Activated naive CD4-positive, alpha-beta T cell (primary cell): ENCODE measurements at places on chromosomes 7 and 10.

DNA sequence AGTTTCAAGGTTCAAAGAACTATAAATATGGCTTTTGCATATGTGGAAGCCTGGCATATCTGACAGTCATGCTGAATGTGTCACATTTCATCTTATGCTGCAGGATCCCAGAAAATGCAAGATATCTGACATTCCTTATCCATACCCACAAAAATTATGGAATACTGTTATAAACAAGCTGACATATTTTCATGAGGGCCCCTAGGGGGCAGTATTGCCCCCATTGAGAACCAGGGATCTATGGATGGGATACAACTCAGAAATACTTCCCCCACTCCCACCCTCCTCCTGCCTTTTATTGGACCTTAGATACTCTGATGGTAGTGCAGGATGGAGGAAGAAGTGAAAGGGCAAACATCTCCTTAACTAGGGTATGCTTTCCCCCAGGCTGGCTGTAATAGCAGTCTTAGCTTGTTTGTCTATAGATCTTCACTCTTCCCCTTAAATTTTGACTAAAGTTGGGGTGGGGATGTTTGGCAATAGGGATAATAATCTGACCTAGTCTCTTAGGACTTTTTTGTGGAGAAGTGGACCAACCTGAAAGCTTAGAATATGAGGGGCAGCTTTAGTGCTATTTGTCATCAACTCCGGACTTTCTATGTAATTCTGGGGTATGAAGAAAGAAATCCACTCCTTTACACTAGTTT lies 3.5 kb upstream of the GNGT1 start:
- no peak for DNase-seq

- DNase-seq: no peak
Observed at GRCh38 chr7:43491984-43492383, 90.9 kb upstream of the STK17A start.

DNA sequence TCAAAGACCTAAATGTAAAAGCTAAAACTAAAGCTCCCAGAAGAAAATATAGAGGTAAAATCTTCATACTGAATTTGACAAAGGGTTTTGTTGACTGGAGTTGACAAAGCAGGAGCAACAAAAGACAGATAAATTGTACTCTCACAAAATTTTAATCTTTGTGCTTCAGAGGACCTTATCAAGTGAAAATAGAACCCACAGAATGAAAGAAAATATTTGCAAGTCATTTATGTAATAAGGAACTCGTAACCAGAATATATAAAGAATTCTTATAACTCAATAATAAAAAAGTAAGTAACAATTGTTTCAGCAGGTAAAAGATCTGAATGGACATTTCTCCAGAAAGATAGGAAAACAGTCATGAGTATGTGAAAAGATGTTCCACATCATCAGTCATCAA lies 62.0 kb upstream of the SRRM3 start:
- DNase-seq: no peak

GRCh38 chr10:44968500-44969400 lies 9.1 kb downstream of the RASSF4 start:
- no peak for DNase-seq

- DNase-seq: no peak
Observed at GRCh38 chr10:11776080-11776479, 33.9 kb downstream of the ECHDC3 start.

DNA sequence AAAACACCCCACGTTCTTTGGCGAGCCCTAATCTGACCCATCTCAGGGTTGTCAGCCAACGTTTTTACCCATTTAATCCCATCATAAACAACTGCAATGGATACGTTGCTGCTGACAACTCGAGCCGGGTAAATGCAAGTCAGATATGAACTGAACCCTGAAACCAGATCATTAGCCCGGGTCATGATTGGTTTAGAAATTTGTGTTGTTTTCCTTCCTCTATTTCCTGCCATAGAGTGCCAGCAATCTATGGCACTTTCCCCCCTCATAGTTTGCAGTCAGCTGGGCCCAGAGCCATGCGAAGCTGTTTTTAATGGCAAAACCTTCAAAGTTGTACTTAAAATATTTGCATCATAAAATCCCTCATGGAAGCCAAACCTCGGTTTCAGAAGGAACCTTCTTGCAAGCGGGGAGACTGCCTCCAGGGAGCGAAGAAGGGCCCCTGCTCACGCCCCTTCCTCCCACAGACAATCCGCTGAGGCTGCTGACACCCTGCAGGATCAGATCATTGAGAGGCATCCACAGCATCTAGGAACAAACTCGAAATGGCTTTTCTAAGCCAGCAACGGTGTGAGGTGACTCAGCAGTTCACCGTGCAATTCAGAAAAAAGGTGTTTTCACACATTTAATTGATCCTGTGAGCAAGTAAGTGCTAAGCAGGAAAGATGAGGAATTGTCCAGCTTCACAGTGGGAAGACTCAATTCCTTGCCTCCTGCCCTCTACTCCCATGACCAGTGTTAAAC lies 710.1 kb downstream of the PARD3 start:
- no peak for DNase-seq

GRCh38 chr10:86648704-86649427 lies 5.5 kb upstream of the OPN4 start:
- DNase-seq: no peak

- no peak for DNase-seq
Observed at GRCh38 chr7:75776295-75776971, 4.4 kb upstream of the CCL26 start.

DNA sequence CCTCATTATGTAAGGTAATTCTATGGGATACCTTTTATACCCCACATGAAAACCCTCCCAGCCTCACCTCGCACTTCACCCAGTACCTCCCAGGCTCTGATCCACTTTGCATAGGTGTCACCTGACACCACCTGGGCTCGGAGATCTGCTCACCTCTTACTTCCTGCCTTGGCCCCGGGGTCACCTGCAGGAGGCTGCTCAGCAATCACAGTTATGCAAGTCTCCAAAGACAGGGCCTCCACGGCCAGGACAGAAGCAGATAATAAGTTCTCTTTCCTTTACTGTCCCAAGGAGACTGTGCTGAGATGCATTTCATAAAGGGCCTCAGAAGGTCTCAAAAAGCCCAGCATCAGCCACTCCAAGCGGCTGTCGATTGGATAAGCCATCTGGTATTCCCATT lies 112.4 kb upstream of the PPP2R2D start:
- no peak for DNase-seq

GRCh38 chr7:66013938-66014337 lies 31.9 kb upstream of the GUSB start:
- no peak for DNase-seq
